Fibroblast of lung (primary cell): ENCODE measurements at places on chromosomes 4 and X.

DNA sequence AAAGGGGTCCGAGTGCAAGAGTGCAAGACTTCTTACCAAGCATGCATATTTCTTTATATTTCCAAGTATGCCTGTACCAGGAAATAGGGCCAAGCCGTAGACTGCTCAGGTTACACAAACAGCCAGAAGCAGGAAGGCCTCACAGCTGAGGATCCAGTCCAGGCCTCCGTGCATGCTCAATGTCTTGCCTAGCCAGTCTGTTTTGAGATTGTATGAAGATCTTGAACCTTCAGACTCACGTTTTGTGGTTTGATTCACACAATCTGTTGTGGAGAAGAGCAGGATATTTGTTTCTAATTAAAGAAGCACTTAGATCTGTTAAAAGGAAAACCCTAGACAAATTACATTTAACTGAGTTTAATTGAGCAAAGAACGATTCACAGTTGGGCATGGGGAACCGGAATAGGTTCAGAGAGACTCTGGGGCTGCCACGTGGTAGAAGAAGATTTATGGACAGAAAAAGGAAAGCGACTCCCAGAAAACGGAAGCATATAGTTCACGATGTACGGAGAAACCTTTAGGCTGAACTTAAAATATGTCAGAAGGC lies 1.2 kb downstream of the MGST2 start:
- DNase-seq, result peak; percentile 64

DNA sequence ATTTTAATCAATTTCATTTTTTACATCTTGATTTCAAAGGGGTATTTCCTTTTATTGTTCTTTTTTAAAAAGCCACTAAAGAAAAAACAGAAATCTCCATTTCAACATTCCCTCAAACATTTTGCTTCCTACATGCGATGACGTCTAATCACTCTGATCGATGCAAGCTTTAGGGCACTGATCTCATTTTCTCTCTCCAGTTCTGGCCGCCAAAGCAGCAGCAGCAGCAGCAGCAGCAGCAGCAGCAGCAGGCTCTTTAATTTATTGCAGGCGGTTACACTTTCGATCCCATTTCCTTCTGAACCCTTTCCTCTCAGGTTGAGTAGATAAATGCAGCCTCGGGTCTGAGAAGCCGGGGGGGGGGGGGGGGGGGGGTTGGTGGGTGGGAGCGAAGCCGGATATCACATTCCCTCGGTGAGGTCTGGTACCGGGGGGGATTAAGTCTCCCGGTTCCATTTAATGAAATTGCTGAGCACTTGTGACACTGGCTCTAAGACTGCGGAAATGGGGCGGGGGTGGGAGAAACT lies 3.4 kb upstream of the PCDH7 start:
- DNase-seq, result peak; percentile 55

GRCh38 chrX:12843668-12844279 lies 23.1 kb upstream of the TLR7 start:
- DNase-seq, result no peak

- no peak for DNase-seq
These were observed 23.2 kb upstream of the PTTG2 start for GRCh38 chr4:37936889-37937498.

DNA sequence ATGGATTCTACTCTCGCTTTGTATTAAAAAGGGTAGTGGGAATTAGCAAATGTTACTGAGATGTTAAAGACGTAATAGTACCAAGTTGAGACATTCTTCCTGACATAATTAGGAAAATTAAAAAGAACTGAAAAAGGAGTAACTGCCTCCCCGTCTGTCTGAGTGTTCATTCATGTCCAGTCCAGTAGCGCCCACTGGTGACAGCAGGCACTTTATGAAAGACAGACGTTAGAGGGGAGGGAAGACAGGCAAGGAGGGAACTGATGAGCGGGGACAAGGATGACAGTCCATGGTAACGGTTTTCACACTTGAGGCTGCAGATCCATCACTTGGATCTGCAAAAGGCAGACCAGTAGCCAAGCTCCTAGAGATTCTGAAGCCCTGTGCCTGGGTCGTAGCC lies 326.7 kb downstream of the STK32B start:
- DNase-seq, result no peak

DNA sequence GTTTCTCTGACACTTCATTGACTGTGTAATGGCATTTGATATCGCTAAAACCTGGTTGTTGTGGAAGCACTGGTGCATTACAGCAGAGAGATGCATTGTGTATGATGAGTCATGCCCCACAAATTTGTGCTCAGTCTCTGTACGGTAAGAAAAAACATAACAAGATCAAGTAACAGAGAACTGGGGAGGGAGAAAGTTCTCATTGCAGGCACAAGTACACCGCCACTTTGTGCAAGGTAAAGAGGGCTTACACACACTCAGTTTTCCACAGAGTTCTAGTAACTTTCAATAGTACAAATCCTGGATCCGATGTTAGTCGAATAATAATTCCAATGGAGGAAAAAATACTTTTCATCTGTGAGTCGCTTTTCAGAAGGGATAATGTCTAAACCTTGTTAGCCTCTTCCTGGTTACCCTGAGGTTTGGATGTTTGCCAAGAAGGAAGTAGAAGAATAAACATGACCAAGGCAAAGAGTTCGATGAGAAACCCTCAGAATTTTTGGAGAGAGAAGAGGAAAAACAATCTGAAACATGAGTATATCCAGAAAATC lies 512.5 kb upstream of the SLIT2 start:
- peak; percentile 95 for DNase-seq

- no peak for DNase-seq
These were observed 157.2 kb upstream of the EMCN start for GRCh38 chr4:100674976-100675375.

- peak; percentile 20 for DNase-seq
These were observed 61.6 kb upstream of the ARSJ start for GRCh38 chr4:114041117-114041475.

DNA sequence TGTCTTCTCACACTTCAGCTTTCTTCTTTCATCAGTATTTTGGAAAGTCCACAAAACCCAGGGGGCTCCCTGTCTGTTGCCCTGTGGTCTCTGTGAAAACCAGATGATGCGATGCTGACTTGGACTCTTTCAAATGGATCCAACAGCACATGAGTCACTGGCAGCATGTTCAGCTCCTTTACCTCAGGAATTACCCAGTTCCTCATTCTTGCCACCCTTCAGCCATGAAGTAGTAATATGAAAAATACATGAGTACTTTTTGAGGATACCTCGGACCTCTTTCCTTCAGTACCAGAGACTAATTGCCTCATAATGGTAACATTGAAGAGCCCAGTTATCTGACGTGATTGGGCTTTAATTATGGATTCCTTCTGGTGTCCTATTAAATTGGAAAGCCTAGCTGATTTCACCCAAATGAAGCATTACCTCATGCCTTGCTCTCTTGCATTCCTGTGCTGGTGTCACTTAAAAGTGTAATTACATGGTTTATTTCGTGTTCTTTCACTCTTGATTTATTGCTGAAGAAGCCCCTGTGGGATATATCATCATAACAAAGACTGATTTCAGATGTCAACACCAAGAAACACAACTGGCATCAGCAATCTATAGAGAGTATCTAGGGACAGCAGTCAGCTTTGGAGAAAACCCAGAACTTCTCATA lies 63.4 kb downstream of the NFKB1 start:
- peak; percentile 32 for DNase-seq

GRCh38 chr4:73010789-73011628 lies 58.5 kb downstream of the COX18 start:
- no peak for DNase-seq

- no peak for DNase-seq
These were observed 76.0 kb downstream of the GLRA3 start for GRCh38 chr4:174753021-174753420.

- DNase-seq, result no peak
These were observed 54.8 kb downstream of the NSUN7 start for GRCh38 chr4:40804598-40804997.

GRCh38 chr4:30825008-30825770 lies 105.0 kb downstream of the PCDH7 start:
- DNase-seq, result peak; percentile 67

DNA sequence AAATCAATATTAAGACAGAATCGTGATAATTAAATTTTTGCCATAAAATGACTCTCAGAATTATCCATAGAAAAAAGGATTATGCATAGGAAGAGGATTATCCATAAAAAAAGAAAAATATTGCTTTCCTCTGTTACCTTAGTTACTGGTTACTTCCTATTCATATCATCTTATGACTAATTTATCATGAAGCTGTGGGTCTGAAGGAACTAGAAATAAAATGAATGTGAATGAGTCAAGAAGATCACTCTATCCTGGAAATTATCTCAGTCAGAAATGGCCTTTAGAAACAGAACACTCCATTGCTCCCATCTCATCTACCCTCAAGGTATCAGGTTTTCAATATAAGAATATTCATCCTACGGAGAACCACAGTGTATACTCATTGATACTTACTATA lies 19.4 kb downstream of the RPS6KA6 start:
- DNase-seq, result no peak

DNA sequence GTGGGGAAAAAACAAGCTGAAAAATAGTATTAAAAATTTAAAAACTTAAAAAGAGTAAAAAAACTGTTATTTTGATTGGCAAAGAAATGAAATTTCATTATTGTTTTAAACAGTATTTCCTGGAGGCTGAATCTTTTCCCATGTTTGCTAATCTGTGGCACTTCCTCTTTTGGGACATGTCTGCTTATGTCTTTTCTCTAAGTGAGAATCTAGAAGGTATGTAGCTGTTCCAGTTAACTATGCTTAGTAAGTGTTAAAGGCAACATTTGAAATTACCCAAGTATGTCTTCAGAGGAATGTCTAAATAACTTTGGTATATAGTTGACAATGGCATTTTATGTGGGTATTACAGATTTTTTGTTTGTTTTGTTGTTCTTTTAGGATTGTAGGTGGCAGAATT lies 81.6 kb upstream of the TBC1D9 start:
- no peak for DNase-seq

DNA sequence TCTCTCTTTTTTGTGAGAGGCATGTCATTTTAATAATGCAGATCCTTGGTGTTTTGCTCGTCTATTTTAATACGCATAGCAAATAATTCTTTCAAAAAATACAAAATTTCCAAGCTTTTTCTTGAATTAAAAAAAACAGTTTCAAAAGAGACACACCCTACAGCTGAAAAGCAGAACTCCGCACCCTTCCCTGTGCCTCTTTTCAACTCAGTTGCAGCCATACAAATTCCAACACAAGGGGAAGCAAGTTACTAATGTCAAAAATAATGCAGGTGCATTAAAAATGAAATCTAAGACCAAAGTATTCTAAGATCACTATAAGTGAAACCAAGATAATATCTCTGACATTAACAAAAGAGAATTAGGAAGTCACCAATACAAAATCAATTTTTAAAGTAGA lies 66.6 kb downstream of the NR3C2 start:
- no peak for DNase-seq

DNA sequence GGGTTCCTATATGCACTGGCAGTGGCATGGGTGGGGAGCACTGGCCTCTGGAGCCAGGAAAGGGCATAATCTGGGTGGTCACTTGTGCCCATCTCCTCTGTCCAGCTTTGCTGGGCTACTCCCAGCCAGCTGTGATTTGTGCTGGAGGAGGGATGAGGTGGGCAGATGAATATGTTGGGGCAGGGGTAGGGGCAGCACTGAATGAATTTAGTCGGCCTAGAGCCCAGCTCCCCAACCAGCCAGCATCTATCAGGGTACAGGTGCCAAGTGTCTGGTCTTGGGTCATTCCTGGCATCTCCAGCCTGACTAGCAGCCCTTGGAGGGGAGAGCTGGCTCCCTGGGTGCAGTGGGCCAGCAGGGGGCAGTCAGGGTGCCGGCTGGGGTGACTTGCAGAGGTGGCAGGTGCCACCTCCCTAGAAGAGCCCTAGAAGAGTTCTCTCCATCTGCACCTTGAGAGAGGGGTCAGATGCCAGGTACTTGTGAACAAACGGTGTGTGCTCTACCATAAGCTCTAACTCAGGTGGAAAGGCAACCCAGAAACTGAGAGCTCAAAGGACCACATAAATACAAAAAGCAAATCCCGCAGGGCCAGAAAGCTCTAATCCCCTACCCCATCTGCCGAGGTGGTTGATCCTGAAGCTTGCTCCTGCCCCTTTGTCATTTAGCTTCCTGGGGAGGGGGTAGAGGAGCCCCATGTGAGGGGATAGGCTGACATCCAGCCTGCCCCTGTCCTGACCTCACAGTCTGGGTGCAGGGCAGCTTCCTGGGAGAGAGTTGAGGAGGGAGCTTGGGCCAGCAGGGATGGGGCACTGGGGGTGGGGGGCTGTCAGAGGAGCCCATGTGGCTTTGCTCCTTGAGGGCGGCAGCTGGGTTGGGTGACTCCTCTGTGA lies 2.2 kb downstream of the SORCS2 start:
- no peak for DNase-seq

DNA sequence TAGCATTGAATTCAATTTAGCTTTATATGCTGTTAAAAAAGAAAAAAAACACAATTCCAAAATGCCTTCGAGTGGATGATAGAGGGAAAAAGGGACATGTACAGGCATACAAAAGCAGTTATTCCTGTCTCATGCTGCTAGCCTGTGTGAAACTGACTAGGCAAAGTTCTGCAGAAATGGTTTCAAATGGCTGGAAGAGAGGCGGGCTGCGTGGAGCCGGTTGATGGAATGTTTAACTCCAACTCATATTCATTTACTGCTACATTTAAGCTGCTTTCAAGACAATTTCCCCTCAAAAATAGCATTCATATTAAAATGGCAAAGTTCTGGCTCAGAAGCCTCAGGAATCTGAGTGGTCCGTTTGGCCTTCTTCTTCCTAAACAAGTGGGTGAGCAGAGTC lies 143.8 kb upstream of the PPARGC1A start:
- no peak for DNase-seq

DNA sequence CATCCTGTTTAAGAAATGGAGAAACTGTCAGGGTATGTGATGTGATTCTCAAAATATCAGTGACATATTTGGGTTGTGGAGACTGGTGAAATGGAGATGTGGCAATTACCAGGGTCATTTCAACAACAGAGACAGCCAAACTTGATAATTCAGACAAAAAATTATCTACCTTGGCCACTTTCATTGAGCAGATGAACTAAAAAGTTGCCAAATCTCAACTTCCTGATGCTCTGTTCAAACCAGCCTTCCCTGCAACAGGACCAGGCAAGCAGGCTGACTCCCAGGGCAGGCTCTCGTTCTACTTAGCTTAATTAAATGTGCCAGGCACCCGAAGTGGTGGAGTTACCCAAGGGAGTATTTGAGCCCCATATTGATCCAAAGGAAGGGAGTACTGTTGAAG lies 199.6 kb downstream of the AFF2 start:
- no peak for DNase-seq

DNA sequence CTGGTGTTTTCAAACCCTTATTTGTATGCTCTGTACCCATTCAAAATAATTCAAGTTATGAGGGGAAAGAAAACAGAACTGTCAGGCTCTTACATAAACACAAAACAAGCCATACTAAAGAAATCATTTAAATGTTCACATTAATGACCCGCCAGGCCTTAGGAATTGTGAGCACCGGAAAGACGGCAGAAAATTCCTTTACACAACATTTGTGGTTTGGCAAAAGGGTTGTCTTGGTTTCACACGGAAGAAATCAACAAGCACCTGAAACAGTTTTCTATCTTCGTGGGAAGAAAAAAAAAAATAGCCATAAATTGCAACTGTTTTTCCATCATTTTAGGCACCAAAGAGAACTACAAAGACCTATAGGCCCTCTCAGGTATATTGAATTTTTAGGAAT lies 188.5 kb upstream of the FTHL17 start:
- no peak for DNase-seq
